M059J (cell line): ENCODE measurements at places on chromosomes 16 and 17. TPM values are rescaled to one million over a fixed set of nuclear protein-coding genes. Genes with fewer than 3 reads are reported as not detected.
A peak's percentile ranks its signal among the peaks of the same experiment; 100 is the strongest.

The KRT20 gene
- total RNA-seq, result 0.17 TPM in 1 of 2 replicates, not detected in the other

The NEK8 gene
- total RNA-seq, result 2.4 and 2.6 TPM in 2 replicates

The CDH8 gene
- 0.59 and 1.7 TPM in 2 replicates for total RNA-seq

The CES4A gene
- total RNA-seq, result not detected in 2 replicates

The C16orf89 gene
- 0.17 TPM in 1 of 2 replicates, not detected in the other for total RNA-seq

The HIGD1B gene
- not detected in 2 replicates for total RNA-seq

The ELMO3 gene
- 0.62 and 1.2 TPM in 2 replicates for total RNA-seq

The PITPNM3 gene
- total RNA-seq, result 0.39 and 0.89 TPM in 2 replicates

The CD300A gene
- total RNA-seq, result not detected in 2 replicates

The KRTAP4-6 gene
- total RNA-seq, result not detected in 2 replicates

The TMEM204 gene
- not detected in 2 replicates for total RNA-seq

The LITAFD gene
- total RNA-seq, result not detected in 2 replicates

The CALB2 gene
- 0.10 TPM in 1 of 2 replicates, not detected in the other for total RNA-seq

The LIMD2 gene
- 4.3 and 6.8 TPM in 2 replicates for total RNA-seq

The SLC52A1 gene
- total RNA-seq, result 0.32 TPM in 1 of 2 replicates, not detected in the other

The PPL gene
- total RNA-seq, result 1.8 and 2.2 TPM in 2 replicates

The TNS4 gene
- 0.10 TPM in 1 of 2 replicates, not detected in the other for total RNA-seq

The SCNN1B gene
- total RNA-seq, result not detected in 2 replicates

The KCNH6 gene
- total RNA-seq, result not detected in 2 replicates

The GFAP gene
- not detected in 2 replicates for total RNA-seq

The ACADVL gene
- 294 and 491 TPM in 2 replicates for total RNA-seq

The ABCC1 gene
- total RNA-seq, result 11.3 and 21.5 TPM in 2 replicates

GRCh38 chr16:743794-744500 is 3.1 kb upstream of the CIAO3 start:
- no peak for DNase-seq

DNA sequence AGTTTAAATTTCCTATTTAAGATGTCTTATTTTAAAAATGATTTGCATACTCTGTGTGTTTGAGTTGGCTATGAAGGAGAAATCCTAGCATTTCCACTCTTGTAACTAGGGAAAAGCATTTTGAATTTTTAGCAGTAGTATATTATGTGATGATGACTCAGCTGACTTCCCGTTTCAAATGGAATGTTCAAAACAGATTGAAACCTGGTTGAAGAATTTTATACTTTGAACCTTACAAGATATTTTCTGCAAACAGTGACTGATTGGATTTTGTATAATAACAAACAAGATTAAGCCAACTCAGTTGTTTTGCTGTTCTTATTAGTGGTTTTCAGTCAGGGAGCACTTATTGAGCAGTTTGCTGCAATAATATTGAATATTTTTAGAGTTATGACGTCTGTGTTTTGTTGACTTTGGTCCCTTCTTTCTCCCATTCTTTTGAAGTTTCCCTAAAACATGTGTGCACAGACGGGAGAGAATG is 8.0 kb downstream of the TNRC6A start:
- peak; percentile 65 for DNase-seq

- no peak for DNase-seq
Measured at GRCh38 chr16:54360681-54361080, 74.1 kb upstream of the IRX3 start.

DNA sequence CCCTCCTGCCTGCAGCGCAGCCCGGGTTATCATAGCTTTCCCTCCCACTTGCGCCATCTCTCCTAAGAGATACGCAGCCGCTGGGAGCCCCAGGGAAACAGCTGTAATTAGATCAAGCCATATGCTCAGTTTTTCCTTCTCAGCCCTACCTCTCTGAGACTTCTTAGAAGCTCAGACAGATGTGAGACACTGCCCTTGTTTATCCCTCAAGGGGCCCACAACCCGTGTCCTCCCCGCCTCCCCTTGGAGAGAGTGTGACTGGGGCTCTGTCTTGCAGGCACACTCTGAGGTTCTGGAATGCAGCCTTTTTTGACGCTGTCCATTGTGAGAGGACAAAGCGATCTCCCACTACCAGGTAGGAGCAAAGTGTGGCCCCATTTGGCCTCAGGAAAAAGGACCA is 31.2 kb downstream of the CIBAR2 start:
- DNase-seq, result no peak

DNA sequence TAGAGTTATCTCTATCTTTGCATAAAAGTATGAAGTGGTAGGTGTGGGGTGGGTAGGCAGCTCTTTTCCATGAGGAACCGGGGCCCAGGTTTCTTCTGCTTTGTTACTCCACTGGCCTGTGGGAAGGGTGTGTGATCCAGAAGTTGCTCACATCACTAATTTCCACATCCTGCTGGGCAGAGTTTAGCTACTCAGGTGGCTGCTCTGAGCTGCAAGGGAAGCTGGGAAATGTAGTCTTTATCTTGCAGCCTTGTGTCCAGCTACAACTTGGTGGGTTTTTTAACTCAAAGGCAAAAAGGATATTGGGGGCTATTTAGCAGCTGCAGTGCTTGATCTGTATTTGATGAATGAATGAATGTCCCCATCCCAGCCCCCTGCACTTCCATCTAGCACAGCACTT is 335.3 kb downstream of the SNX29 start:
- DNase-seq, result peak; percentile 8

GRCh38 chr17:83006515-83007455 is 72.6 kb upstream of the METRNL start:
- no peak for DNase-seq

DNA sequence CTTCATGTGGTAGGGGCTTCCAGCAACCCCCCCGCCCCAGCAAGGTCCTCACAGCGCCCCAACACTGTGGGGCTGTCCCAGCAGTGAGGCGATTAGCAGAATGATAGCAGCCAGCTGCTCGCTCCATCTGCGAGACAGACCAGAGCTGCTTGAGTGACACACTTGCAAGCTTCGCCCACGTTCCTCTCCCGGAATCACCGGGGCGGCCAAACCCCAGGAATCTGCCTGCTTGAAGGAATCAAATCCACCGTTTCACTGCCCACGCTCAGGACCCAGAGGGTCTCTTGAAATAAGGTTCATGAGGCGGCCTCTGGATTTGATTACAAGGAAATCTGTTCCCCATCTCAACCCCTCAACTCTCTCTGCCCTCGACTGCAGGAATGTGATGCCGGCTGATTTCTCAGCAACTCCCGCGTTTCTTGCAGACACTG is 356.0 kb downstream of the C16orf95 start:
- DNase-seq, result no peak

DNA sequence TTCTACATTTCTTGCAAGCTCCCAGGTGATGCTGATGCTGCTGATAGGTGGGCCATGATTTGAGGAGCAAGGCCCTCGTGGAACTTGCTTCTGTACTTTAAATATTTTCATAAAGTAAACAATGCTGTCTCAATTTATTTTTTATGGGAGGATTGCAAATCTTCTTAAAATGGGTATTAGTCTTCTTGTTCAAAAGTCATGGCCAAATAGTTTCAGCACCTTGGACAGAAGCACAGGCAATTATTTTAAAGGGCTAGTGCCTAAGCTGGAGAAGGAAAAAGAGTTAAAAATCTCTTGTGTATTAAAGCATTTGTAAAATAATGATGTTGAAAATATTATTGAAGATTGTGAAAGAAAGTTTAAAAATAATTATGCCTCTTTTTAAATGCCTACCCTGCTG is 50.5 kb downstream of the GPR139 start:
- peak; percentile 9 for DNase-seq

DNA sequence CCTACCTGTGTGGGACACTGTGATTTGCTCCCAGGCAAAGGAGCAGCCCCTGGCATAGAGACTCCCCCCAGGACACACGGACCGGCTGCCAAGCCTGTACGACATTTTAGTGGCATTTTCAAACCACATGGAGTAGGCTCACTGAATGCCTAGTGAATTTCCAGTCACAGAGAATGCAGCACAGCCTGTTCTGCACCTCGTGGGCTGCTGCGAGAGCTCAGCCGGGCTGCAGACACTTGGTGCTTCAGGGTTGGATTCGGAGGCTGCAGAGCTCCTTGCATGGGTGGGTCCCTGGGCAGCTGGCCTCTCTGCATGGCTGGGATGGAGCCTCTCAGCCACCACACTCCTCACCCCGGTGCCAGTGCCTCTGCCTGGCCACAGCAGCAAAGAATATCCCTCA is 51.2 kb upstream of the HNF1B start:
- DNase-seq, result no peak

GRCh38 chr17:64707050-64707591 is 45.0 kb upstream of the SMURF2 start:
- DNase-seq, result peak; percentile 99

DNA sequence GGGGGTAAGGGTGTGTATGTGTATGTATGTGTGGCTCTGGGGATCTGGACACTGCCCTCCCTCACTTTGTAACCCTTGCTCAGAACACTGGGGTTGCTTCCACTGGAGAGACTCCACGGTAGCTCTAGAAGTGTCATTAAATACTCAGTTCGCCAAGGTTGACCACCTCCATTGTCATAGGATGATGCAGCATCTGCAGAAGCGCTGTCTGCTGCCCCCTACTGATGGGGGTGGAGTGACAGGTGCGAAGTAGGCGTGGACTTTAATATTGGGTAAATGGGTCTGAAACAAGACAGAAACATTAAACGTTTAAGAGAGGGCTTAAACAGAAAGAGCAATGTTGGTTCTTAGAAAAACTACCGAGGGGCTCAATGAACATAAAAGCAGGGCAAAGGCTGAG is 35.5 kb upstream of the STAC2 start:
- no peak for DNase-seq

DNA sequence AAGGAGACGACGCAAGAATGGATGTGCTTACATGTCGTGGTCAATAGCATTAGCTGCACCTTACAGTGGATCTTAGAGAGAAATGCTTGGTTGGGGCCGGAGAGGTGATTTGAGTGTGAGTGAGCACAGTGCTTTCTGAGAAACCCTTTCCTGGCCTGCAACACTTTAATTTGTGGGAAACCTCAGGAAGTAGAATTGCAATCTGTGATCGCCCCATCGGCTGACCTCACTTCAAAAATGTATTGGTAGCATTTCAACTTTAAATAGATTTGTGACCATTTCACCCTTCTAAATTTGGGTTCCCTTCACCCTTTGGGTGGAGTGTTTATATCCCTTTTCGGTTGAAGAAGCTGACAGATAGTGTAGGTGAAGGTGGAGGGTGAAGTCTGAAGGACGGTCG is 13.2 kb downstream of the PRKCB start:
- DNase-seq, result no peak

DNA sequence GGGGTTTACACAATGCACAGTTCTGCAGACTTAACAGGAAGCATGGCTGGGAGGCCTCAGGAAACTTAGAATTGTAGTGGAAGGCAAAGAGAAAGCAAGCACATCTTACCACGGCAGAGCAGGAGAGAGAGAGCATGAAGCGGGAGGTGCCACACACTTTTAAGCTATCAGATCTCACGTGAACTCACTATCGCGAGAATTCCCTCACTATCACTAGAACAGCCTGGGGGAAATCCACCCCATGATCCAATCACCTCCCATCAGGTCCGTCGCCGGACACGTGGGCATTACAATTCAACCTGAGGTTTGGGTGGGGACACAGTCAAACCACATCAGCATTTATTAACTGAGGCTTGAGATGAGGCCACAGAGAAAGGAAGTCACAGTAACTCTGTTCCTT is 326.7 kb downstream of the C16orf95 start:
- DNase-seq, result no peak

DNA sequence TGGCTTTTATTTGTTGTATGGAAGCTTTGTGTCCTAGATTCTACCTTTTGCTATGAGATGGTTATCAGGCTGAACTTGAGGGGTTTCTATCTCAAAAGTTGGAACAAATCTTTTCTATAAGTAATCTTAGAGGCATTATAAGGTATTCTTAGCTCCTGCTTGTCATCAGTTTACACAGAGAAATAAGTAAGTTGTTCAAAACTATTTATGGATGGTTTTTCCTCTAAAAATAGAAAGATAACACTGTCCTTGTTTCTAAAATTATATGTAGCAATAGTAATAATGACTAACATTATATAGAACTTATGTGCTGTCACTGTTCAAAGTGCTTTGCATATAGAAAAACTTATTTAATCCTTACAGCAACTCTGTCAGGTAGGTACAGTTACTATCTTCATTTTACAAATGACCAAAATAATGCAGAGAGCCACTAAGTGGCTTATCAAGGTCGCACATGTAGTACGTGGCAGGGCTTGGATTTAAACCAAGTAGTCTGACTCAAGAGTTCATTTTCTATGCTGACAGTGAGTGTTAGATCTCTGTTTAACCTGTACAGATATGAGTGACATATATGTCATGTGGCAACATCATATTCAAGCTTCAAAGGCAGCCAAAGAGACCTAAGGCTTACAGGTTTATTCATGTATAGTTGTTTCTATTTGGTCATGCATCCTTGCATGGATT is 59.0 kb downstream of the PHKB start:
- DNase-seq, result no peak

DNA sequence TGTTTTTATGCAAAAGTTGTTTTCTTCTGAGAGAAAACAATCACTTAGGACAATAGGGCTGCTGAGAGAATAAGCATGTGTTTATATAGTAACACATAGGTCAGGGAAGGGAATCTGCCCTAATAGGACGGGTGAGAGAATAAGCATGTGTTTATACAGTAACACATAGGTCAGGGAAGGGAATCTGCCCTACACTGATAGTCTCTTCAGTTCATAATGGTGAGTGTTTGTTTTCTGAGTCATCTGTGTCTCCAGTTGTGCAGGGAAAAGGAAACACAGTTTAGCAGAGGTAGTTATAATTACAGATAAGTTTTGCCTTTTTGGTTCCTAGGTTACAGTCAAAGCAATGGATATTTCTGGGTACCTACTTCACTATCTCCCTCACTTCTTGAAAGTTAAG is 252.3 kb upstream of the CA10 start:
- peak; percentile 37 for DNase-seq

- no peak for DNase-seq
Measured at GRCh38 chr16:83808573-83809014, 816 bp downstream of the HSBP1 start.

DNA sequence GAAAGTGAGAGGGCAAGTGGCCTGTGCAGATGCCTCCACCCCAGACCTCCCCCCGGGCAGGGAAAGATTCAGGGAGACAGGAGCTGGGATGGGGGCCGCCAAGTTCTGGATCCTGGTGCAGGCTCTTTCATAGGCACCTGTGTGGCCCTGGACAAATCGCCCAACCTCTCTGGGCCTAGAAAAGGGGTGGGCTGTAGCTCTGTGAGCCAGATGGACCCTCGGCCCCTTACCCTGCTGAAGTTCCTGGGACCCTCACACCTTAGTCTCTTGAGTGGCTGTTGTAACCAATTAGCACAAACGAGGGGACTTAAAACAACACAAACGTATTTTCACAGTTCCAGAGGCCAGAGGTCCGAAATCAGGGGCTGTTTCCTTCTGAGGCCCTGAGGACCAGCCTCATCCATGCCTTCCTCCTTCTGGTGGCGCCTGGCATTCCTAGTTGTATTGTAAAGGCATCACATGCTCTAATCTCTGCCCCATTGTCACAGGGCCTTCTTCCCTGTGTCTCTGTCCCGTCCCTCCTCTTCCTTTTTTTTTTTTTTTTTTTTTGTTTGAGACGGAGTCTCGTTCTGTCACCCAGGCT is 352.6 kb downstream of the SEC14L1 start:
- DNase-seq, result no peak

- DNase-seq, result peak; percentile 41
Measured at GRCh38 chr16:88790312-88791211, 5.5 kb upstream of the PIEZO1 start.

- peak; percentile 40 for DNase-seq
Measured at GRCh38 chr16:65418435-65418834, 296.6 kb upstream of the CDH11 start.

- no peak for DNase-seq
Measured at GRCh38 chr16:85179344-85180046, 67.2 kb upstream of the CIBAR2 start.

- DNase-seq, result no peak
Measured at GRCh38 chr16:14606102-14606501, 24.0 kb downstream of the PARN start.
